ENCODE measurements at places on chromosomes 3 and 15.

DNA sequence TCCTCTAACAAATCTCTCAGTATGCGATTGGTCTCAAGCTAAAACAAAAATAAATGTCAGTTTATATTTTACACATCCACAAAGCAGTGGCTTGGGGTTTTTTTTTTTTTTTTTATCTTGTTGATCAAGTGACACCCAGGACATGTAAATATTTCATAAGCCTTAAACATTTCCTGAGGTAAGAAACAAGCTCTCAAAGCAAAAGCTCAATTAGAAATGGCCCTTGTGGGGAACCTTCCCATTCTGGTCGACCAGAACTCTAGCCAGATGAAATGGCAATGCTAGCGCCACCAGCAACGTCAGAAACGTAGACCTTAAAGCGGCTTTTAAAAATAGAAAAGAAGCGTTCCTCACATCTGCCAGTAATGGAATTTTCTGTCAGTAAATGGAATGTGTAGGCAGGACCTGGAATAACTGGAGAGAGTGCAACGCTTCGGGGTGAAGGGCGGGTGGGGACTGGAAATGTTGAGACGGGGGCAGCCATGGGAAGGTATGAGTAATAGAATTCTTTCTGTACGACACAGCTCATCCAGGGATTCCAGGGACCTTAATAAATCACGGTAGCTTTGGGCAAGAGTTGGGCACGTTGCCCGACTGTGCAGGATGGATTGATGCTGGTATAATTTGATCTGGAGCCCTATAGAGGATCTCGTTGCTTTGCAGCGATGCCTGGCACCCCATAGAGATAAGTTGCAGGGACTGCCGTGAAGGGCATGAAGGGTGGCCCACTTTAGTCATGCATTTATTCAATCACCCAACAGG is 44.4 kb downstream of the BTD start:
- DNase-seq: no peak

DNA sequence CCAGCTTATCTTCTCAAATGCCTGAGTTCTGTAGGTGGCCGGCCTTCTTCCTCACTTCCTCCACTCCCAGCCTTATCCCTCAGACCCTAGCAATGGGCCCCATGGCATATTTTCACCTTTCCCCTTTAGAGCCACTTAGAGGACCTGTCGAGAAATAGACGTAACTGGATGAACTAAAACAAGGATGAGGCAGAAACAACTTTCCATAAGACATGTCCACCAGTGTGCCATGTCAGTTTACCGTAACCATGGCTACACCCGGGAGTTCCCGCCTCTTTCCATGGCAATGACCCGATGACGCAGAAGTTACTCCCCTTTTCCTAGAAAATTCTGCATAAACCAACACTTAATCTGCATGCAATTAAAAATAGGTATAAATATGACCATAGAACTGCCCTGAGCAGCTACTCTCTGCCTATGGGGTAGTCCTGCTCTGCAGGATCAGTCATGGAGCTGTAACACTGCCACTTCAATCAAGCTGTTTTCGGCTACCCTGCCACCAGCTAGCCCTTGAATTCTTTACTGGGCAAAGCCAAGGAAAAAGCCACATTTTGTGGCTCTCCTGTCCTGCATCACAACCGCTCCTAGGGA is 55.1 kb upstream of the ZBTB38 start:
- DNase-seq: no peak

GRCh38 chr3:179297971-179298725 is 24.7 kb upstream of the ZNF639 start:
- no peak for DNase-seq

GRCh38 chr3:8482263-8482662 is 19.4 kb upstream of the LMCD1 start:
- no peak for DNase-seq

- no peak for DNase-seq
These were observed 127.5 kb downstream of the BDH1 start for GRCh38 chr3:197428117-197428801.

- DNase-seq: no peak
These were observed 232.6 kb downstream of the ABHD5 start for GRCh38 chr3:43923104-43923882.

DNA sequence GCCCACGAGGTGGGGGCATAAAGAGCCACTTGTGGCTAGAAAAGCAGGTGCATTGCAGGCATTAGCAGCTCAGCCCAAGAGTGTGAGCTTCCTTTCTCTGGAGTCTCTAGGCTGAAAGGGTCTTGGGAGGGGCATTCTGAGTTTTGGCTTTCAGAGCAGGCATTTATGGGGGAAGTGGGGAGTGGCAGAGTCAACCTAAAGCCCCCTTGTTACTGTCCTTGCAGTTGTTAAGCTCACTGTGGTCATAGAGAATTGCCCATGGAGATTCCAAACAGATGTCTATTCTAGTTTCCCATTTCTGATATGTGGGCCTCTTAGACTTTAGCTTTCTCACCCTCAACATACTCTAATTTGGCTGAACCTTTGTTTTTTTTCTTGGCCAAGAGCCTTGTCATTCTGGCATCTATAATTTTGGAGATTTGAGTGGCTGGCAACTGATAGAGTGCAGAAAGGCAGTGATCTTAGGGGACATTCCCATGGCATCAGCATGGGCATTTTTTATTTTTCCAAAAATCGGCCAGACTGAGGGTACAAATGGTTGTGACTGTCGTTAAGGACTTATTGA is 217.9 kb downstream of the THSD4 start:
- no peak for DNase-seq

DNA sequence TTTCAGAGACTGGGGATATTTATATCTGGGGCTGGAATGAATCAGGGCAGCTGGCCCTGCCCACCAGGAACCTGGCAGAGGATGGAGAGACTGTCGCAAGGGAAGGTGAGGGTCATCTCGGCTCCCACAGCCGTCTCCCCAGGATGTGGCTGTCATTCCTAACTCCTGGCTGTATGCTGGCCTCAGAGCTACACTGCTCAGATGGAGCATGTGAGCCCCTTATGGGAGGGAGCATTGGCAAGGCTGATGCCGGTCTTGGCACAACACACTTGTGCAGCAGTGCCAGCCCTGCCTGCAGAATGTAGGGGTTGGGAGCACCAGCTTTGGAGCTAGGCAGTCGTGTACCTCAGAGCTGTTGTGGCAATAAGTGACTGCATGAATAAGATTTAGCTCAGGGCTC is 5.2 kb downstream of the RCCD1 start:
- no peak for DNase-seq

- DNase-seq: no peak
These were observed 182.3 kb downstream of the ADAMTS17 start for GRCh38 chr15:100159436-100159835.

DNA sequence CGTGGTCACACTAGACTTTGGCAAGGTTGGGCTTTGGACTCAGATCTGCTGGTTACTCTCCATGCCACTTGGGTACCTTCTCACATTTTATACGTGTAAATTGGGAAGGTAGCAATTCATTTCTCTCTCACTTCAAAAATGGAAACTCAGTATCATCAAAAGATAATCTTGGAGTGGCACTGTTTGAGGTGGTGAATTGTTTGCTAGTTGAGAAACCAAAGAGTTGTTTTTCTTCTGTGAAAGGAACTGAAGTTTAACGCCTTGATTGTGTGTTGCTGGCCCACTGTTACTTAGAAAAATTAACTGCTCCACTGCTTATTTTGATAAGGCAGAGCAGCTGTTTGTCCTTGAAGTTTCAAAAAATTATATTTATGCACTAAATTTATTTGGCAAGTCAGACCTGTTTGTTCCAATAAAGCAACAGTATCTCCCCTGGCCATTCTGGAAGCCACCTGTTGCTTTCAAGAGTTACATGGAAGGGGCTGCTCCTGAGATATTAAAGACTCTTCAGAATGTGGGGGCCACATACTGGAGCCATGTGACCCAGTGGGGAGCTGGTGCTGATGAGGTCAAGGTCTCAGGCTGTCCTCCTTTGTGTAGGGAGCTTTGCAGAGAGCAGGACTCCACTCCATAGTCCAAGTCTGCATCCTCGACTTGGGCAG is 16.2 kb downstream of the PLCL2 start:
- no peak for DNase-seq

DNA sequence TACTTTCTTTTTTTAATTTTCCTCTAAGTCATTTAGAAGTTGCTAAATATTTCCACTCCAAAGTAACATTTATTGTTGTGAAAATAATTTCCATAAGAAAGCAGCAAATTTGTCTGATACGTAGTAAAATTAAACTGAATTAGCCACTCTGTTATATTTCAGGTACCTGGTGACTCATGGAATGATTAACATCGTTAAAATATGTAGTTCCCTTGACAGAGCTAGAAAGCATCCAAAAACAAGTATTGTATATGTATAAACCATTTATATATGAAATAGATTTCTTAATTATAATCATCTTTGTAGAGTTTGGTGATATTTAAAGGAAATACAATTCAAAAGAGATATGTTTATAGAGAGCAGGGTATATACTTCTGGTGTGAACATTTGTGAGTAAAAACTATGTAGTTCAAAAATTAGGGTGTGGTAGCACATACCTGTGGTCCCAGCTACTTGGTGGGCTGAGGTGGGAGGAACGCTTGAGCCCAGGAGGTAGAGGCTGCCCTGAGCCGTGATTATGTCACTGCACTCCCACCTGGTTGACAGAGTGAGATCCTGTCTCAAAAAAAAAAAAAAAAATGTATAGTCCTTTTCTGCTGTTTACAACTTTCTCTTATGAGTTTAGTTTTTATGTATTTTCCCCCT is 36.6 kb downstream of the ATP11B start:
- DNase-seq: no peak

- peak; percentile 14 for DNase-seq
These were observed 9.6 kb downstream of the OSBPL11 start for GRCh38 chr3:125585595-125586223.

- no peak for DNase-seq
These were observed 5.5 kb downstream of the ABTB1 start for GRCh38 chr3:127678315-127678599.

GRCh38 chr3:43852066-43852465 is 161.3 kb downstream of the ABHD5 start:
- no peak for DNase-seq

DNA sequence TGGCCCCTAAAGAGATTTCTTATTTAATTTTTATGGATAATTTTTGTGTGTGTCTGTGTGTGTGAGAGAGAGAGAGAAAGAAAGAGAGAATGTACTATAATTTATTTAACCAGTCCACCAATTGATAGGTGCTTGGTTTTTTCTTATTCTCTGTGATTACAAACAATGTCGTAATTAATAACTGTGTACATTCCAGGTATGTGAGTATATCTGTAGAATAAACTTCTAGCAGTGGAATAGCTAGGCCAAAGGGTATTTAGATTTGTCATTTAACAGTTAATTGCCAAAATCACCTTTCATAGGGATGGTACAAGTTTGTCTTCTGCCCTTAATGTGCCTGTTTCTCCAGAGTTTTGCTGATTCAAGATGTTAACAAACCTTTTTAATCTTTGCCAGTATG is 35.3 kb downstream of the FOXL2 start:
- no peak for DNase-seq

DNA sequence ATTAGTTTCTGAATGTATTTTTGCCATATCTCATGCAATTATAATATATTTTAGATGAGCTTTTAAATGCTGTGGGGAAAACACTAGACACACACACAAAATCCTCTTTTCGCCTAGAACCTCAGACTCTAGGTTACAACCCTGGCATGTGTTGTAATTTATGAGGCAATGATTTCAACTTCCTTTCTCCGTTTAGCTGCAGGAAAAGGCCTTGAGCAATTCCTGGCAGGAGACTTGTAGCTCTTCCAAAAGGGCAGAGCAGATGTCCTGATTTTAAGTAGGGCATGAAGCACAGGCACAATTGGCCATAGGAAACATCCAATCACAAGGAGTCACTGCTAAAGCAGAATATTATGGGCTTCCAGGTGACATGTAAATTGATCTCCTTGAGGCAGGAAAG is 82.0 kb downstream of the GPR156 start:
- DNase-seq: no peak

- DNase-seq: peak; percentile 62
These were observed 731 bp downstream of the FYTTD1 start for GRCh38 chr3:197750396-197750831.

GRCh38 chr3:98027085-98027446 is 8.0 kb downstream of the GABRR3 start:
- no peak for DNase-seq

DNA sequence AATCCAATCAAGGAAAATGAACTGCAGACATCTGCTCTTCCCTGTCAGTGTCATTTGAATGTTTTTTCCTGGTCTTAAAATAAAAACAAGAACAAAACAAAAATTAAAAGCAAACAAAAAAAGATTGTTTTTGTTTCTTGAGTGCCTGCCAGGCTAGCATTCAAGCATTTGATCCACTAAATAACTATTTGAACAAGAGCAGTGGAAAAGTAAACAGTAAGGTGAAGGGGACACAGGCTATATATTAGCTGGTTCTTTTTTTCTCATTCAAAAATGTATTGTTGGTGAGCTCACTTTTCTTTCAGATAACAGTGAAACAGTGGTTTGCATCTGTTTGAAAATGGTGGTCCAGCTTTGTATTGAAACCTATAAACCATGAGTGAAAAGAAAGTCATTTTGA is 586.9 kb upstream of the SGO1 start:
- DNase-seq: no peak

- no peak for DNase-seq
These were observed 120.7 kb upstream of the WNT7A start for GRCh38 chr3:14000556-14000955.

- DNase-seq: no peak
These were observed 279.4 kb upstream of the TLE3 start for GRCh38 chr15:70376929-70377691.

GRCh38 chr15:45486317-45486716 is 36.2 kb downstream of the SLC30A4 start:
- no peak for DNase-seq

DNA sequence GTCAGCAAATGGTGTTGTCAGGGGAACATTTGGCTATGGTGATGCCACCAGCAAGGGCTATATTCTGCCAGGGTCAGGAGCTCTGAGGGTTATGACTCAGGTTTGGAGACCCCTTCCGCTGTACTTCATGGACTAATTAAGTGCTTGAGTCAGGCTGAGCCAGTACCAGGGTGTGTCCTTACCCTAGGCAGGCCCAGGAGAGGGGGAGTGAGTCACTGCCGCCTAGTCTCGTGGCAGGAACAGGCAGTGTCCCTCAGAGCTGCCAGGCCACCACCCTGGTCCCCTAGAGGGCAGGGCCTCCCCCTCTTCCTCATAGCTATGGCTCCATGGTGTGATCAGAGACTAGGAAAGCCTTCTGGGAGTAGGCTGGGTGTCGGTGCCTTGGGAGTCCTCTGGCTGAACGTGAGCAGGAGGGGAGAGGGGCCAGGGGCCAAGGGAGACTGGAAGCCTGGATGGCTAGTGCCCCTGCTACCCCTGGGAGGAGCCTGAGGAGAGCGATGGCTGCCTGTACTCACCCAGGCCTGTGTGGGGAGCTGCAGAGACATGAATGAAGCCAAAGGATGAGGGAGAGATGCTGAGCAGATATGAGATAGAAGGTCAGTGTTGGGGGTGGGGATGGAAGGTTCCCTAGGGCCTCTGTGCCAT is 10.6 kb downstream of the MAPKAPK3 start:
- no peak for DNase-seq

DNA sequence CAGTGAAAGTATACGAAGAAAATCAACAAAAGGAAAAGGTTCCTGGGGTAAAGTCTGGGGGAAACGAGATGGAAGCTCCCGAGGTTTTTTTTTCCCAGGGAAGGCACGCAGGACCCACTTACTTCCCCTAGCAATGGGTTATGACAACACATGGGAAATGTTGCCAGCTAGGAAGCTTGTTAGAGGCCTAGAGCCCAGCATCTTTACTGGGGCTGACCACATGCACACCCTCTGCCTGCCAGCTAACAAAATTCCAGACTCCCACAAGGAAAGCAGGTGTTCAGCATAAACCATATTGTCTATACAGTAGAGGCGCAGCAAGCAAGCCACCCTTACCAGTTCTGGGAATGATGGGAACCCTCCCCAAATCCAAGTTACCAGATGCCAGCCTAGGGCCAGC is 258.8 kb upstream of the NR2E3 start:
- DNase-seq: no peak

- no peak for DNase-seq
These were observed 1.4 kb downstream of the LTF start for GRCh38 chr3:46463120-46463867.
